ENCODE measurements at places on chromosomes 11 and 22.
A peak's percentile ranks its signal among the peaks of the same experiment; 100 is the strongest.

DNA sequence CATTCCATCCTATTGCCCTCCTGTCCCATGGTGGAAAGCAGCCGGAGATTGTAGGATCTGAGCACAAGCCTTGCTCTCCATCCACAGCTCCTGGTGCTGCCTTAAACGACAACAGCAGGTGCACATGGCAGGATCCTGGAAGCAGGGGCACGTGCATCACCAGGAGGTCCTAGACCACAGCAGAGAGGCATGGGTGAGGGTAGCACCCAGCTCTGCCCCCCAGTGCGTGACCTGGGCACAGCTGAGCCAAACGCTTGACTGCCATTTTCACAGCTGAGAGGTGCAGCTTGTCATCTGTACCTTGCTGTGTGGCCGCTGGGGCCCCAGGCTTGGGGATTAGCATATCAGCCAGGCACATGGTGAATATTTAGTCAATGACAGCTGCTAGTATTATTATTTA is 92.7 kb downstream of the NTM start:
- DNase-seq, result no peak

GRCh38 chr11:30788849-30789248 is 202.7 kb upstream of the MPPED2 start:
- DNase-seq, result no peak

DNA sequence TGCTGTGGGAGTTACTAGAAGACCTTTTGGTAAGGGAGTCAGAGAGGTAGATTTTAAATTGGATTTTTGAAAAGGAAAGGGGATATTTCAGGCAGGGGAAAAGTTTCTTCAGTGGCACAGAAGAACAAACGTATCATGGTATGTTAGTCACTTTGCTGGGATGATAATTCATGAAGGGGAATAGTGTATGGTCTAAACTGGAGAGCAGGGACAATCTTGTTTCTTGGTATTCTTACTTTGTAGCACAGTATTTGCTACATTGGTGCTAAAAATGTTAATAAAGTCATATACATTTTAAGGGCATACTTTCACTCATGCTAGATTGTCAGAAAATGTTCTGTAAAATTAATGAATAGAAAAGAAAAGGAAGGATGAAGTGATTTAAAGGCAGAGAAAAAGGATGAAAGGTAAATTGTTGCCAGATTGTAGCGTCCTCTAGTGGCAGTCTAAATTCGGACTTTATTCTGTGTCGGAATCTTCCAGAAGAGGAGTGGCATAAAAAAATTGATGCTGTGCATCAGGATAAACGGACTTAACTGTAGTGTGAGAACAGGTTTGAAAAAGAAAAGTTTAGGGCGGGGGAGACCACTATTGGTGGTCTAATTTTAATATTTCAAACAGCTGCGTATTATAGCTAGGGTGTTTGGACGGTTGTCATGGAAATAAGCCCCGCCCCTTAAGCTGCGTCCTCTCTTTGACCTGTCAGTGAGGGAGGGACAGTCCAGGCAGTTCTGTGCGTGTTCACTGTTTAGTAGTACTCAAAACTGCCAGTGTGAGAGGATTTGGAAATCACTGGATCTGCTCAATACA is at the start of gene BCO2:
BCO2 (plus strand) TSS at position 724 of the 810 bp plus-strand sequence. CDS start 90 bp downstream, outside the sequence.
- no peak for DNase-seq

GRCh38 chr22:44181033-44181911 is 547 bp downstream of the PARVG start:
- DNase-seq, result peak; percentile 58

GRCh38 chr11:78432956-78433355 is 15.3 kb upstream of the GAB2 start:
- no peak for DNase-seq

DNA sequence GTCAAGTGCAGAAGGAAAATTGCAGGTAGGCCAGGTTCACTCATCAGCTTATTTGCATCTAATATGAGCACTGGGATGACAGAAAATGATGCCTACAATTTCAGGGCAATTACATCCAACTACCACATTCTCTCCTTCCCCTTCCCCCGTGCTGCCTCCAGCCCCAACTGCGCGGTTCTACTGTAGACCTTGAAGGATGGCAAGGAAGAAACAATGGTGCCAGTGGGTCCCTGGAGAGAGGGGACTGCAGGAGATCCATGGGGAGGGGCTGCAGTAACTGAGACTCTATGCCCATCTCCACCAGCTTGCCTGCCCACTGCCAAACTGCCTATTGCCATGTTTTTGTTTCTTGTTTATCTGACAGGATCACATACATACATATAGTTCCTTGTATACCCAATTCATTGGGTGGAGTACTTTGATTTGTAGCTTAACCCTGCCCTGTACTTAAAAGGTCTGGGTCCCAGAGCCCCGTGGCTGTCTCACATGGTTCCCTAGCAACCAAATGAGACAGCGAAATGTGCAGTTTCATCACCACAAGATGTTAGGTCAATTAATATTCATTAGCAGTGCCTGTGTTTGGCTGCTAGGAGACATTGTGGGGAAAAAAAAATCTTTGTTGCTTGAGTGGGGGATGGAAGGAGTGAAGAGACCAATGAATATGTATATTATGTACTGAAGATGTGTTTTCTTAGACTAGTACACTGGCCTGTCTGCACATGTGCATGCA is 253.5 kb upstream of the PLET1 start:
- DNase-seq, result no peak

DNA sequence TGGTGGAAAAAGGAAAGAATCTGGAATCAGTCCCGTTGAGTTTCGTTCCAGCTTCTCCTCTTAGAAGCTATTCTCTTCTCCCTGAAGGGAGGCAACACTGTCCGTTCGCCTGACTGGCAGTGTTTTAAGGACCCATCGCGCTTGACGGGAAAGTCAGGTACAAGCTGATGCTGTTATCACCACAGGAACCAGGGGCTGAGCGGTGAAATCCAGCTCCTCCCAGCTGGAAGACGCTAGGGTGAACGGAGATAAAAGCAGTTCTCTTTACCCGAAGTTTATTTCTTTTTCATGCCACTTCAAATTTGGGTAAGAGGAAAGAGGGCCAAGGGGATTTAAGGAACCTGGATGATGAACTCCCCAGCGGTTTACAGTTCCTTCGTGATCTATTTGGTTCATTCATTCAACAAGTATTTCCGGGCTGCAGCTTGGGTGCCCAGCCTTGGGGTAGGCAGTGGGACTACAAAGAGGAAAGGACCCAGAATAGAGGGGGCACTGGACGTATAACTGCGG is 551 bp upstream of the DEUP1 start:
- DNase-seq, result no peak

DNA sequence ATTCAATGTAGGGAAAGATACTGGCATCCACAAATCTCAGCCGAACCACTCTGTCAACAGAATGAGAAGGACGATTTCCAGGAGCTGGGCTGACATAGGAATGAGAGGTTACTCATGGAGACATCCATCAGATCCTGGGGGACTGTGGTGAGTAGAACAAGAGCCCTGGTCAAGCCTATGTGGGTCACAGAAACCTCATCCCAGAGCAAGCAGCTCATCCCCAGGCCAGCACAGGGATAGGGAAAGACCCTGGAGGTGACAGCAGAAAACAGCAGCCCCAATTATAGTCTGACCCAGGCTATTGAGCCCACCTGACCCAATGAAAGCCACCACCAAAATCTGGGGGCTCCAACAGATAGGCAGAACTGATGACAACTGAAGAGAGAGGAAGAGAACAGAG is 128.0 kb upstream of the SERPIND1 start:
- no peak for DNase-seq

DNA sequence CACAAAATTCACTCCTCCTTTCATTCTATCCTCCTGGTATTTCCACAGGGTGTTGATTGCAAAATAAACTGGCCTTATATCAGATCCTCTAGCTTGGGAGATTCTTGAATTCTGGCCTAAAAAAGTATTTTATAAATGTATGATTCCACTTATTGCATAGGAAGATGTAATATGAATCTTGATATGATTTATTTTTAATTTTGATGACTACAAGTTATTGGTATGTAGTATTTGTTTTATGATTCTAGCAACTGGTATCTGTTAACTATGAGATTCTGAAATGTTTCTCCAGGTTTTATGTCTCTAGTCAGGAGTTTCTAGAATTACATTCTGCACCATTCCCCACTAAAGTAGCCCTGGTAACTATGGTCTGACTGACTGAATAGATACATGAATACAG is 373.9 kb upstream of the C11orf87 start:
- DNase-seq, result no peak

GRCh38 chr22:27834364-27835185 is 33.0 kb upstream of the MN1 start:
- DNase-seq, result no peak
